ENCODE measurements at places on chromosomes 11 and 22.

DNA sequence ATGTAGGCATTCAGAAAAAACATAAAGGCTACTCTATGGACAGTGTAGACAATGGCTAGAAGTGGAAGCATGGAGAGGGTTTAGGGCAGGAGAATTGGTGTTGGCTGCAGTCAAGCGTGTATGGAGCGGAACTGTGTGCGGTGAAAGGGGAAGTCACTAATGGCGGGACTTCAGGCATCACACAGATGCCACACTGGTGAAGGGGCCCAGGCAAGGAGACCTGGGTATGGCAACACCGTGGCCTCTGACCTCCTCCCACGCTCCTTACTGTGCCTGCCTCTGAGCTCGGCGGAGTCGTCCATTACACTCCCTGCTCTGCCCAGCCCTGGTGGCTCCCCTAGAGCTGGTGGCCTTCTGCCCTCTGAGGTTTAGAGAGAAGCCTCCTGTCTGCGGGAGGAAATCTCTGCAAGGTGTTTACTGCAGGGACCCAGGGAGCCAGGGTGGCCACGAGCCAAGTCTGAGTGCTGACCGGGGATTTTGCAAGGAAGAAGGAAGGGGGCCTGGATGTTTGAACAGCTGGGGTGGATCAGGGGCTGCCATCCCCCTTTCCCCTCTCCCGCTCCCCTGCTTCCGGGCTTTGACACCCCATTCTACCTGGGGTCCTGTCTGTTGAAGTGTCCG lies 75.1 kb upstream of the TSPAN18 start:
- DNase-seq = peak; percentile 65

GRCh38 chr11:102582140-102582539 lies 43.0 kb downstream of the MMP20 start:
- no peak for DNase-seq

DNA sequence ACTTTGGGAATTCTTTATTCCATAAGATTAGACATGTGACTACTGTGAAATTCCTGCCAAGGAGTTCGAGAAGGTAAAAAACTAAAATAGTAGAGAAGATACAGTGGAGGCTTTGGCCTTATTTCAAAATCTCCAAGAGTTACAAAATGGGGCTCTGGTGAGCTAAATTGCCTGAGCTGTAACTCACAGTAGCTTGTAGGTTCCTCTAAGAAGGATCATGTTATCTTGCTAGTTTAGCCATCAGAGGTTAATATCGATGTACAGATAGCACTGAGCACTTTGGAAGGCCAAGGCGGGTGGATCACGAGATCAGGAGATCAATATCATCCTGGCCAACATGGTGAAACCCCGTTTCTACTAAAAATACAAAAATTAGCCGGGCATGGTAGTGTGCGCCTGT lies 81.1 kb downstream of the USP35 start:
- no peak for DNase-seq

- no peak for DNase-seq
Observed at GRCh38 chr11:117704395-117705100, 92.5 kb downstream of the DSCAML1 start.

GRCh38 chr11:8772571-8773519 lies 90.3 kb downstream of the RPL27A start:
- no peak for DNase-seq
